Cerebellar cortex (tissue), 1 donor: ENCODE measurements at places on chromosomes 6 and 20.

DNA sequence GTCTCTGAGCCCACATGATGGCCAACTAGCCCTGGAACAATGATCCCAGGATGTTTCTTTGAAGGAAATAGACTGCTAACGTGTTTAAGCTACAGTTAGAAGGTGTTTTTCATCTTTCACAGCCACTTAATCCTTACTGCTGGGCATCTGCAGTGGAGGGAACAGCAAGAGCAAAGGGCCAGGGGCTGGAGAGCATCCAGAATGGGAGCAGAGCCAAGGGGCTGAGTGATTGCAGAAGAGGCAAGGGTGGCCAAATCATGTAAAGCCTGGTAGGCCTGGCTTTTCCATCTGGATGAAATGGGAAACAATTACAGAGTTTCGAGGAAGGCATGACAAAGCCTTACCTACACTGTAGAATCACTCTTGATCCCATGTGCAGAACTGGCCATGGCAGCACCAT lies 18.7 kb upstream of the LAMP5 start:
- no peak for DNase-seq

DNA sequence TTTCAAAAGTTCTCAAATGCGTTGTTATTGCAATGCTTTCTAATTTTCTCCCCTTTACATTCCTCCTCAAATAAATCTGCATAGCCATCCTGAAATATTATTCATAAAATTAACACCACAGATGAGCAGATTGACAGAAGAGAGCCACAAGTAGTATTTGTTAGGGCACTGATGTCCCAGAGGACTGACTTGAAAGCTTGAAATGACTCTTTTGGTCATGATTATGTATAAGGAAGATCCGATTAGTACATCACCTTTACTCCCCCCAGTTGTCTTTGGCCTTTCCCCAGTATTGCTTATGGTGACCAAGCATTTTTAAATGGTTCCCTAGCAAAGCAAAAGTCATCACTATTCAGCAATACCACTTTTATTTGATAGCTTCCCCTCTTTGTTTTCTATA lies 187.6 kb downstream of the ADAT2 start:
- no peak for DNase-seq

- peak; percentile 12 for DNase-seq
Observed at GRCh38 chr6:142376800-142377496, 75.1 kb downstream of the ADGRG6 start.

DNA sequence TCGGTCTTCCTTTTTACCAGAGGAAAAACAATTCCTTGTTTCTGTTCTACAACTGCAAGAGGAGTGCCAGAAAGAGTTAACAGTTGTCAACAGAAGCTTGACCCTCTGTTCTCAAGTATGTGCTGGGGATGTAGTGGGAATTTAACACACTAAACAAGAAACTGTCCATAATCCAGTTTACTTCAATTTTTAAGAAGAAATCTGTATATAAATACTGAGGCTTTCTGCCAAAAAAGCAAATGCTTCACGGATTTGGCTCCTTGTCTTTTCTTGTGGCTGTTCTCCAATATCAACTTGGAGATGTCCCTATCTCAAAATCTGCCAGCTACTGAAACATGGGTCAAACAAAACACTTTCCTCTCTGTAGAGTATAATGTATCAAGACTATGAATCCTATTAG lies 26.8 kb downstream of the REV3L start:
- peak; percentile 32 for DNase-seq

GRCh38 chr20:52746190-52746589 lies 226.0 kb upstream of the TSHZ2 start:
- no peak for DNase-seq

GRCh38 chr6:148497257-148497656 lies 154.6 kb downstream of the SASH1 start:
- DNase-seq, result no peak

DNA sequence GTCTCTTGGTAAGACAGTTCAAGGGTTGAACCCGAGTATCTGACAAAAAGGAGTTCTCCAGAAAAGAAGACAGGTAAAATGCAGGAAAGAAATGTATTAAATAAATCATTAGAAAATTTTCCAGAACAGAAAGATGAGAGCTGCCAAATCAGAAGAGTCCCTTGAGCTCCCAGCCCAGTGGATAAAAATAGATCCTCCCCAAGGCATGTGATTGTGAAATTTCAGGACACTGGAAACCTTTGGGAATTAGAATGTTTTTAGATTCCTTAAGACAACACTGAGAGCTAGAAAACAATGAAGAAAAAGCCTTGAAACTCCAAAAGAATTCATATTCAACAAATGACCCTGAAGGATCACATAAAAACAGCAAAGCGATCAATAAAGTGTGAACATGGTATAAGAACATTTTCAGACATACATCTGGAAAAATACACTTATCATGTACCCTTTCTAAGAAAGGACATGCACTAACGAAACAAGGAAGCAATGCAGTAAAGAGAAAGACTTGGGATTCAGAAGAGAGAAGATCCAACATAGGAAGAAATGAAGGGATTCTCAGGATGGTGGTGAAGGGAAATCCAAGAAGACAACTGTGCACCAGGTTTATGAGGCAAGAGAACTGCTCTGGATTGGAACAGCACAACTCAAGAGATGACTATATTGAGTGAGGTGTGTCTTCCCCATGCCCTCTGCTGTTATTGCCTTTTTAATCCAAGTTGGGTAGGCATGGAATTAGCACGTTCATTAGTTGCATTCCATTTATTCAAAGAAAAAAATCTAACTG lies 390.4 kb downstream of the SYNE1 start:
- peak; percentile 58 for DNase-seq

DNA sequence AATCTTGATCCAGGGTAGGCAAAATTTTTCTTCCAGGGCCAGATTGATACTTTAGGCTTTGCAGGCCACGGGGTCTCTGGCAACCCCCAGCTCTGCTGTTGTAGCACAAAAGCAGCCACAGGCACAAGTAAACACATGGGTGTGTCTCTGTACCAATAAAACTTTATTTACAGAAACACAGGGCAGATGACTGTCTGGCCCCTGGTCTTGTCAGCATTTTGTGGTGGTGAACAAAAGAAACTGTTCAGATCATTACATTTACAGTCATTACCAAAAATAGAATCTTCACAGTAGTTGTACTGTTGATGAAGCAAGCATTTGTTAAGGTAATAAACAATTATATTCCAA lies 45.0 kb upstream of the KIF25 start:
- no peak for DNase-seq

DNA sequence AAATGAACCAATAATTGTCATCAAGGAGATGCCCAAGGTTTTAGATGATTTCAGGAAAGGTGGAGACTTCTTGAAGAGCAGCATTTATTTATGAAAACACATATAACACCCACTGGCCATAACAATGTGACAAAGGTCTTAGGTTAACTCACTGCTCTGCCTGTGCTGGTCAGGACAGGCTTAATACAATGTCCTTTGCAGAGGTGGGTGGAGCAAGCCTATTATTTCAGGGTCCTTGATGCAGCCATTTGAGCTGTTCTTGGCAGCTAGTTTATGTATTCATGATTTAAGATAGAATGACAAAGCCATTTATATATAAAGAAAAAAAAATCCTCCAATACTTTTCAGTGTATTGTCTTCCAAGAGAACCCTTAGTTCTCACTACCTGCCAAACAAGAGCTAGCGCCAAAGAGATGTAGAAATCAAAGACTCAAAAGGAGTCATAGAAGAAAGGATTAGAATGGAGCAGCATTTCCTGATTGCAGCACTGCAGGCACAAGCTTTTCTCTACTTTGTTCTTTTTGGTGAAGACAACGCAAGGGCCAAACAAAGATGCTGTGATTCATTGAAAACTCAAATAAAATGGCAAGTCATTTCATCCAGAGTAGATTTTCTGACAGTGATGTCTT lies 124.3 kb upstream of the TSHZ2 start:
- no peak for DNase-seq

DNA sequence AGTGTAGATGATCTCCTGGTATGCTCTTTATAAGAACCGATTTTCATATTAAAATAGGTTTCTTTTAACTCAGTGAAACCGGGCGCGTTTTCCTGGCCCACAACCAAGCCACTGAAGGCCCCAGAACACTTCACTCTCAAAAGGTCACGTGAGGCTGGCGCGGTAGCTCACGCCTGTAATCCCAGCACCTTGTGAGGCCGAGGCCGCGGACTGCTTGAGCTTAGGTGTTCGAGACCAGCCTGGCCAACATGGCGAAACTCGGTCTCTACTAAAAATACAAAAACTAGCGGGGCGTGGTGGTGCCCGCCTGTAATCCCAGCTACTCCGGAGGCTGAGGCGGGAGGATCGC lies 402 bp upstream of the TAF8 start:
- peak; percentile 17 for DNase-seq

DNA sequence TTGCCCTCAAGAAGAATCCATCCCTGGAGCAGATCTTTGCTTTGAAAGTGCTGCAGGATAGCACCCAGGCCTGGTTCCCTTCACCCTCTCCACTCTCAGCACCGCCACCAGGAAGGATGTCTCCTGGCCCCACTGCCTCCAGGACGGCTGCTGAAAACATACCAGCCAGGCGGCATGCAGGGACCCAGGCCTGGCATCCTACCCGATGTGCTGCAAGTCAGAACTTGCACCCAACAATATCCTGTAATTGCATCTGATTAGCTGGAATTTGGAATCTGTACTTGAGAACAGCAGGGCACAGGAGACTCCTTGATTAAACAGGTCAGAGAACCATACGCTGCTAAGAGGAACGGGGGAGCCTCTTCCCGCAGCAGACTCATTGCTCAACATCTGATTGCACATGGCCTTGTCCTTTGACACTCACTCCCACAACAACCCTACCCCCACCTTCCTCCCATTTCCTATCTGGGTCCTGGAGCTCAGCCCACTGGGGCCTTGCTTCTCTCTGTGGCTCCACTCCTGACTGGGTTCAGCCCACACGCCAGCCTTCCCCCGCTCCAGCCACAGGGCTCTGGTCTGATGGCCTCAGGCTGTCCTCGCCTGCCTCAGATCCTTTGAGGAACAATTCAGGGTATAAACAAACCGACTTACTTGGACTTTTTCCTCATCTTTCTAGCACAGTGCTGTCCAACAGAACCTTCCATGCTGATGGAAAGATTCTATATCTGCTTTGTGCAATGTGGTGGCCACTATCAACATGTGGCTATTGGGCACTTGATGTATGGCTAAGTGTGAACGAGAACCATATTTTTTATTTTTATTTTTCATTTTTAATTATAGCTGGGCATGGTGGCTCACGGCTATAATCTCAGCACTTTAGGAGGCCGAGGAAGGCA lies 78.0 kb downstream of the FGD2 start:
- no peak for DNase-seq

- DNase-seq, result no peak
Observed at GRCh38 chr6:39565956-39566355, 159.3 kb downstream of the KIF6 start.

- no peak for DNase-seq
Observed at GRCh38 chr20:61422636-61423425, 170.8 kb downstream of the CDH4 start.

DNA sequence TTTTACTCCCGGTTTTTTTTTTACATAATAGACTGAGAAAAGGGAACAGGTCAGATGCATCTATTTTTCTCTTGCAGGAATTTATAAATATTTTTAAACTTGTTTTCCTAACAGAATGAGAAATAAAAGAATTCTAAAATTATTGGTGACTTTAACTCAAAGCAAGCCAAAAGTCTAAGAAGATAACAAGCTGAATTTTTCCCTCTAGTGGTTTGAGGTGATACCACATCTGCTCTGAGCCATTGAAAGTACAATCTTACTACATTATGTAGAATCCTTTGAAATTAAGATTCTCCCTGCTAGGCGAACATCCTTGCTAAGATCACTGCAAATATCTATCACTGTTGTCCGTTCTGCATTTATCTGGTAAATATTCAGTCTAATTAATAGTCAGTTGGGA lies 10.7 kb upstream of the STMND1 start:
- no peak for DNase-seq

GRCh38 chr6:40671001-40671693 lies 84.0 kb upstream of the LRFN2 start:
- DNase-seq, result no peak

DNA sequence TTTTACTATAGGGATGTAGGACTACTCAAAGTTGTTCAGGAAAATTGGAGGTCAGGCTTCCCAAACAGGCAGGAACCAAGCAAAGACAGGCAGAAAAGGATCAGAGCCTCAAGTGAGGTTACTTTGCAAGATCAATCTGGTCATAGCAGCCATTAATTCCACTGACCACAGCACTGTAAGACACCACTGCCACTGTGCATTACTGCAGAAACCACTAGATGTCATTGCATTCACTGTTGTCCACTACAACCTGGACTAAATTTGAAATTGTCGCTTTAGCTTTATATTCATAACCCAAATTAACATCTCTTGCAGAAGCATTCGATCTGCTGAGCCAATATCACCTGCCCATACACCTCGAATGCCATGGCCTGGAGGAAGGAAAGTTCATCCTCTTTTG lies 126.9 kb upstream of the UFL1 start:
- peak; percentile 38 for DNase-seq

DNA sequence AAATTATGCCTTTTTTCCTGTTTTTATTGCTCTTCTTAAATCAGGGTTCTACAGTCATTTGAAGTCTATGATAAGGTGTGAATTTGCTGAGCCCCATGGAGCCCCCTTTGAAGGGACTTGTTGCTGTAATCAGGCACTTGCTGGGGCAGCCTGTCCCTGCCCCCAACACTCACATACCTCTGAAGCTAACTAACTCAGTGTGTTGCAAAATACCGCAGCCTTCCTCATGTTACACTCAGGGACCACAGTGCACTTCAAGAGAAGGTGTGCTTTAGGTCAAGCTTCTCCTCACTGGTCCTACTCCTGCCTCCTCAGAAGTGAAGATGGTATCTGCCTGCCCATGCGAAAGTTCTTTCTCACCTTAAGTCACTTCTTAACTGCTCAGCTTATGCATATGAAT lies 66.1 kb upstream of the GLP1R start:
- DNase-seq, result no peak

DNA sequence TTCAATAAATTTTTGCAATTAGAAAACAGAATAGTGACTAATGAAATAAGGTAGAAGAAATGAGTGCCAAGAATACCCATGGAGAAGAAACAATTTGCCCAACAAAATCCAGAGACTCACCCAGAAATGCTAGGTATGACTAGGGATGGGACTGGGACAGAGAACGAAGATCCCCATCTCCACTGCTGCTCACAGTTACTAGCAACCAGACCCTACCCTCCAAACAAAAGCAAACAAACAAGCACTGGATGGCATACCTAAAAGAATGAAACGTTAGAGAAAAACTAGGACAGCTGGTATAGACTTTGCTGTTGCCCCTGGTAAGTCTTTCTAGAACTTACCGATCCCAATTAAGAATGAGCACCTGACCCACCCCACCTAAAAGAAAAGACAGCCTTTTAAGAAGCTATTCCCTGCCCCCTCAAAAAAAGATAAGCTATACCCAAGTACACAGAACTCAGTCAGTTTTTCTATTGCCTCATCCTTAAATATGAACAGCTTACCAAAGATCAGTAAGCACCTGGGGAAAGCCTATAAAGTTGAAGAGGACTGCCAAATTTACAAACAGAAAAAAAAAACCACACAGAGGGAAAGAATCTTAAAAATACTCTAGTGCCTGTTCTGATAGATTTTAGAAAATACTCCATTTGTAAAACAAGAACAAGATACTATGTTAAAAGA lies 31.7 kb downstream of the REPS1 start:
- no peak for DNase-seq

GRCh38 chr6:130778946-130779657 lies 48.1 kb upstream of the SMLR1 start:
- no peak for DNase-seq
